ENCODE measurements at places on chromosomes 11 and 22. TPM values are rescaled to one million over a fixed set of nuclear protein-coding genes. Genes with fewer than 3 reads are reported as not detected.

- no peak for DNase-seq
Measured at GRCh38 chr11:72658989-72659640, 15.1 kb downstream of the PDE2A start.

GRCh38 chr11:41050791-41051190 lies 408.7 kb downstream of the LRRC4C start:
- no peak for DNase-seq

- no peak for DNase-seq
Measured at GRCh38 chr11:126232683-126233082, 21.1 kb downstream of the FAM118B start.

GRCh38 chr11:117701781-117702180 lies 95.2 kb downstream of the DSCAML1 start:
- DNase-seq = no peak

GRCh38 chr11:125201525-125202141 lies 37.1 kb downstream of the PKNOX2 start:
- DNase-seq = peak; percentile 81

DNA sequence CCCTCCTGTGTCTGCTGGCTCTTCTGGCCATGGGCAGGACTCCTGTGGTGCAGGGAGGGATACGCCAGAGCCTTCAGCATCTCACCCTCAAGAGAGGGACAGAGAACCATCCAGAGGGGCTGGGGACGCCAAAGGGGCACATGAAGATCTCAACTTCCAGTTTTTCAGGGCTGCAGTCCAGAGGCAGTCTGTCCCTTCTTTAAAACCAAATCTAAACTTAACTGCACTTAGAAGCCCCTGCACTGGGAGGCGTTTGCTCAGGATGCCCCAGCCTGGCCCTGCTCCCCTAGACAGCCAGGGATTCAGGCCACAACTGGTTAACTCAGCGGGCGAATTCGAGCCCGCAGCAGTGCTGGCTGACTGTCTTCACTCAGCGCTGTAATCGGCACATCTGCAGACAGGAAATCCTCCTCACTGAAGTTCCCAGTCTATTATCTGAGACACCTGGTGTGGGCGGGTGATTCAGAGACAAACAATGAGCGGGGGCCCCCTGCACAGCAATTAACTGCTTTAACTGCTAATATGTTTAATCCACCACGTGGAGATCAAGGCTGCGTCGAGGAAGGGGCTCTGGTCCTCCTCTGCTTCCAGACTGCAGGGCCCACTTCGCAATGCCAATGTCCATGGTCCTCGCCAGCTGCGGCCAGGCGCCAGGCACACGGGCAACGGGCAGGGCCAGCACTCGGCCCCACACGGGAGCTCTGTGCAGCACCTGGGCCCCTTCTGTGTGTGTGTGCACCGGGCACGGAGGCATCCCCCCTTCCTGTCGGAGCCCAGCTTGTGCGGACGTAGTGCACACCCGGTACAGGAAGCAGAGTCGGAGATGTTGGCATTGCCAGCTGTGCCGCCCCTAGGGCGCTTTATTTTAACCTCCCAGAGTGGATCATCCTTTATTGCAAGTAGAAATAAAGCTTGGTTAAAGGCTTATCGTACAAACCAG lies 36.9 kb upstream of the GNB1L start:
- DNase-seq = peak; percentile 95

- no peak for DNase-seq
Measured at GRCh38 chr11:95487391-95487790, 256.4 kb upstream of the SESN3 start.

DNA sequence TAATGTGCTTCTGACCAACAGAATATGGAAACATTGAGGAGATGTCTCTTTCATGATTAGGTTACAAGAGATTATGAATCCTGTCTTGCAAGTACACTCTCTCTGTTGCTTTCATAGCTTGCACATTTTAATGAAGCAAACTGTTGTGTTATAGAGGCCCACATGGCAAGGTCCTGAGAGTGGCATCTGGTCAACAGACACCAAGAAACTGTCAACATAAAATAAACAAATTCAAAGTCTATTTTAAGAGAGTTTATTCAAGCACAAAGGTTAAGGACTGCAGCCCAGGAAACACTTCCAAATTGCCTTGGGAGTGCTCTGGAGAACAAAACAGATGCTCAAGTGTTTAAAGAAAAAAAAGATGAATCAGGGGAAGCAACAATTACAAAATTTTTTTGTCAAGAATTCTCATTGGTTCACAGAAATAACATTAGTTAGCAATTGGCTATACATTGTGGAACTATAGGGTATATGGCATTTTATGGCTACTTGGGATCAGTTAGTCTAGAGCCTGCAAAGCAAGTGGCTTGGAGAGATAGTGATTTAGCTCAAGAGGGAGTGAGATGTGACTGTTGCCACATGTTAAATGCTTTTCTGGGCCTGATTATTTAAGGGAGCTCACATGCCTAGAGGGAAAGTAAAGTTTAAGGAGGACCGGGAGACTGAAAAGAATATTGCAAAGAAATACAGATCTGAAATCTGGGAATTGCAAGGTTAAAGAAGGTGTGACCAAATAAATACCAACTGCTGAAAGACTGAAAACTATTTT lies 54.6 kb downstream of the CTSC start:
- DNase-seq = no peak

DNA sequence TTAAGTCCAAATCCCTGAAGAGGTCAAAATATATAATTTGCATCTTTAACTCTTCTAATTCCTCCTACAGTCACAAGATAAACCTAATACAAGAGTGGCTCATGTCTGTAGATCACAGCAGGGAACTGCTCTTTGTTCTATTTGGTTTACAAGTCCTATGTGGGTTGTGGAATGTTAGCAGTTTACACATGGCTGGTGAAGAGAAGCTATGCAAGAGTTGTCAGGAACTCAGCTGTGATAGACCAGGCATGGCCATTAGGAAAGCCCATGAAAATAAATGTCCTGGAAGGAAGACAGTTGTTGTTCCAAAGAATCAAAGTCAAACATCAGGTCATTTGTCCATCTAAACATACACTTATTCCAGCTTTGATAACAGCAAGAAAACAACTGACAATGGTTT lies 312.4 kb upstream of the PITPNB start:
- peak; percentile 84 for DNase-seq

- peak; percentile 54 for DNase-seq
Measured at GRCh38 chr11:84390441-84391078, 1104.4 kb upstream of the CCDC90B start.

- no peak for DNase-seq
Measured at GRCh38 chr11:73139476-73140198, 2.5 kb downstream of the FCHSD2 start.

DNA sequence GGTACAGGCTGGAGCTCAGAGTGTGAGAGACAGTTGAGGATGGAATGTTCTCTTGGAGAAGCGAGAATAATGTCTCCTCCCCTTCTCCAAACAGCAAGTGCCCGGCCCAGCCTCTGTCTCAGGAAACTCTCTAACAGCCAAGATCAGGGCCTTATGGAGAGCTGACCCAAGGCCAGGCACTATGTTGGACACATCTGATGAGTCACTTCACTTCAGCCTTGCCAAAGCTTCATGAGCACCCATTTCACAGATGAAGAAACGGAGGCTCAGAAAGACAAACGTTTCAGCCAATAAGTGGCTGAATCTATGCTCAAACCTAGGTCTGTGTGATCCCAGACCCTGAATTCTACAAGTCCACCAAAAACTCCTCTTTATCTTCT lies 22.1 kb upstream of the CHKA start:
- no peak for DNase-seq

- DNase-seq = no peak
Measured at GRCh38 chr11:44814881-44815592, 88.3 kb downstream of the TSPAN18 start.

Gene POU2AF1
- total RNA-seq = not detected
